ENCODE measurements at places on chromosomes 5 and 9.

DNA sequence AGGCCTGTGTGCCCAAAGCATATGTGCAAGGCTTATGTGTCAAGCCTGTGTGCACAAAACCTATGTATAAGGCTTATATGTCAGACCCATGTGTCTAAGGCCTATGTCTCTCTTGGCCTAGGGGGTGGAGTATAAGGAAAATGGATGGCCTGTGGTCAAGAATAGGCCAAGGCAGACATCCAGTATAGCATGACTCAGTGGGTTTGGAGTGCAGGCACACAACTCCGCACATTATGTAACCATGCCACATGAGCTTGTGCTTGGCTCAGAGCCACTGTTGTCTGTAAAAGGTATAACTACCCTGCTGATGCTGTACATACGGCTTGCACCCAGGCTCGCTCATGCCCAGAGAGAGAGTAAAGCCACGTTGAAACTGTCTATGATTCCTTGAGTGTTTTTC is 626.4 kb upstream of the NUDT12 start:
- DNase-seq, result peak; percentile 37

GRCh38 chr9:108860354-108860753 is 1.7 kb upstream of the ACTL7A start:
- no peak for DNase-seq

GRCh38 chr9:71853084-71853483 is 57.9 kb downstream of the ABHD17B start:
- no peak for DNase-seq

GRCh38 chr5:154967421-154968024 is 26.6 kb downstream of the MRPL22 start:
- no peak for DNase-seq

DNA sequence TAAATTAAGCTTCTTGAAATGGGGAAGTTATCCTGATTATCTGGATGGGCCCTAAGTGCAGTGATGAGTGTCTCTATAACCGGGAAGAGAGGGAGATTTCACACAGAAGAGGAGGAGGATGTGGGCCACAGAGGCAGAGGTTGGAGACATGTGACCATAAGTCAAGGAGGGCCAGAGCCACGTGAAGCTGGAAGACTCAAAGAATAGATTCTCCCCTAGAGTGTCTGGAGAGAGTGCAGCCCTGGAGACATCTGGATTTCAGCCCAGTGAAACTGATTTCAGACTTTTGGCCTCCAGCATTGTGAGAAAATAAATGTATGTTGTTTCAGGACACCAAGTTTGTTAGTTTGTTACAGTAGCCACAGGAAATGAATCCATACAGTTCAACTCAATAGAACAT is 442.9 kb downstream of the NTRK2 start:
- no peak for DNase-seq

- no peak for DNase-seq
Measured at GRCh38 chr5:117812861-117813260, 1175.5 kb downstream of the DTWD2 start.

- DNase-seq, result no peak
Measured at GRCh38 chr5:140043508-140043872, 391 bp upstream of the NRG2 start.

- DNase-seq, result no peak
Measured at GRCh38 chr5:83720836-83721537, at the start of gene HAPLN1. Gene HAPLN1 (minus strand): TSS chr5:83720855. CDS start chr5:83673523, 47,332 bp downstream.

DNA sequence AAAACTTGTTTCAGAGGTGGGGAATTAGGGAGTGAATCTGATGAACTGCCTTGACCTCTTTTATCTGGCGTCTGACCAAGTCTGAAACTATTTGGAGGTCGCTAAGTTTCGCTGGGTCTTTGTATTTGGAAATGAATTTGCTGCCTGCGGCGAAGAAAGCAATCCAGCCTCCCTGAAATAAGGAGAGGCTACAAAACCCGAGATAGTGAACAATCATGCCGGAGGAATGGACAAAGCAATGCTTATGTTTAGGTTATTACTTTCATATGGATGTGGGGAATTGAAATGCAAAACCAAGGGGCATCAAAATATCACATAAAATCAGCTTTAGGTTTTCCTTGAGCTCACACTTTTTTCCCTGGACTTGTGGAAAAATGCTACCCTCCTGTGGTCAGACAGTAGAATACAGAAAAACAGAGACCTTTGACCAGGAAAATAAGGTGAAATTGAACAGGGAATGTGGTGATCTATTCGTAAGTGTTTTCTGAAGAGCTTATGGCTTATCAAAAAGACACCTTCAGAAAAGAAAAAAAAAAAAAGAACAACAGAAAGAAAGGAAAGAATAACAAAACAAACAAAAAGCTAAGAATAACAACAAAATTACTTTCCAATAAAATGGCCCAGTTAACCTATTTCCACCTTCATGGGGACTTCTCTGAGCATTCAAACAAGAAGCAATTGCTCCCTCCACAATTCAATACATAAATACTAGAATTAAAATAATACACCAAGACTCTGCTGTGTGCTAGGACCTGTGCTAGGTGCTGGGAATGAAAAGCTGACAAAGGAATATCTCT is 68.6 kb upstream of the DPYSL3 start:
- DNase-seq, result no peak

GRCh38 chr5:133926489-133927299 is 41.7 kb downstream of the C5orf15 start:
- no peak for DNase-seq

GRCh38 chr9:129327552-129328328 is 149.7 kb upstream of the IER5L start:
- no peak for DNase-seq

- no peak for DNase-seq
Measured at GRCh38 chr9:113626735-113627495, 163.4 kb downstream of the RGS3 start.

DNA sequence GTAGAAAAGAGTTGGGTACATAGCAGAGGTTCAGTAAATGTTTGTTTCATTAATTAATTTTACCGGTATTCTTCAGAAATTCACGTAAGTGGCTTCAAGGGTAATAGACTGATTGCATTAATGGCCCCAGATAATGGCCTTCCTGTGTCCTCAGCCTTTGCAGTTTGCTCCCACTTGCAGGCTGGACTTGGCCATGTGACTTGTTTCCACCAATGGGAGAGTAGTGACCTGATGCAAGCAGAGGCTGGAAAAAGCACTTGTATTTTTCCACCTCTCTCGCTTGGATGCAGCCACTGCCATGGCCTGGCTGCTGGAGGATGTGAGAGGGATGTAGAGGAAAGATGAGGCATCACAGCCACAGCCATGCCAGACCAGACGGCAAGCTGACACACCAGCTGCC is 480.9 kb downstream of the CDK5RAP2 start:
- DNase-seq, result no peak

- no peak for DNase-seq
Measured at GRCh38 chr5:124121198-124121597, 609.2 kb downstream of the CSNK1G3 start.

DNA sequence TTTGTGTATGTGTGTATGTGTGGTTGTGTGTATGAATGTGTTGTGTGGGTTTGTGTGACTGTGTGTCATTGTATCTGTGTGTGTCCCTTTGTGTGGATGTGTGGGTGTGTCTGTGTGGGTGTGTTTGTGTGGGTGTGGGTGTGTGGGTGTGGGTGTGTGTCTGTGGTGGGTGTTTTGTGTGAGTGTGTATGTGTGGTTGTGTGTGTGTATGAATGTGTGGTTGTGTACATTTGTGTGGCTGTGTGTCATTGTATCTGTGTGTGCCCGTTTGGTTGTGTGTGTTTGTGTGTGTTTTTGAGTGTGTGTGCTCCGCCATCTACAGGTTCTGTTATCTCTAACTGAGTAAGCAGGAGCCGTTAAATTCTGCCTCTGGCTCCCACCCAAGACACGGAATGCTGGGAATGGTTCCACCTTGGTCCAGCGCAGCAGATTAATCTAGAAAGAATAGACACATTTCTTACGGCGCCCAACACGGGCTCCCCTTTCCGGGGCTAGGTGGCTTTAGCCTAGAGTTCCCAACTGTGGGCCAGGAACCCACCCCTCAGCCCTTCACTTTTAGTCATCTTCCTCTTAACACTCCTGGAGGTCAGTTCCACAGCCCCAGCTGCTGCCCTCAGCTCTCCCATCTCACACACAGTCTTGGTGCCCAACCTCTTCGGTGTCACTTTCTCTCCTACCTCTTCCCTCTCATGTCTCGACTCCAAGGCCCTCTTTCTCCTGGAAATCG is 197.1 kb downstream of the TTLL11 start:
- no peak for DNase-seq

GRCh38 chr5:149526845-149527590 is 24.2 kb downstream of the CSNK1A1 start:
- no peak for DNase-seq

GRCh38 chr9:92954049-92954861 is 6.9 kb downstream of the FGD3 start:
- DNase-seq, result no peak

DNA sequence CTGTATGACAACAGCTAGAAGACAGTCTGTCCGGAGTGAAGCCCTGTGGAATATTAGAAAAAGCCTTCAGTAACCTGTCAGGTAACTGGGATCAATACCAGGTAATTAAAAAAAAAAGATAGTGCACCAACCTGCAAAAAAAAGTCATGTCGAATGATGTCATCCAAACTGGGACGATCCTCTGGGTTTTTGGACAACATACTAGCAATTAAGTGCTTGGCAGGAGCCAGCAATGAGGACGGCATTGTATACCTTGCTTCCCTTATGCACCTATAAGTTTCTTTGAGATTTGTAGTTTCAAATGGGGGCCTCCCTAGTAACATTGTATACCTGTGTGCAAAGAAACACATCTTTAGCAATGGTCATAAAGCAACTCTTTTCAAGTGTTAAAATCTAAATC is 2.8 kb downstream of the PLK2 start:
- no peak for DNase-seq

DNA sequence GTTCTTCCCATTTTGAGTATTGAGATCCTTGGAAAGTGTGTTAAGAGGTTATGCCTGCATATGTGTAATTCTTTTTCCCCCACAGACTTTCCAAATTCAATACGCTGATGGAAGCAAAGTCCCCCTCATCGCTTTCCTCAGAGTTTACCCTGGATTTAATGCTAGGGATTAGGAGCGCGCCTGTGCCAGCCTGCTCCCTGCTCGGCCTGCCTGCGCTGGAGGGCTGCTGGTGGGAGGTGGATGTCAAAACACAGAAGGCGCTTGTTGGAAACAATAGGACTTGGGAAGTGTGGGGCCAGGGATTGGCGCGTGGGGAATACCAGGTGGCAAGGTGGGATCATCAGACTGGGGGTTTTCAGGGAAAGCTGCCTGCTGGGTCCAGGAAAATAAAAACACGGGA is 39.8 kb upstream of the PTCH1 start:
- DNase-seq, result no peak

DNA sequence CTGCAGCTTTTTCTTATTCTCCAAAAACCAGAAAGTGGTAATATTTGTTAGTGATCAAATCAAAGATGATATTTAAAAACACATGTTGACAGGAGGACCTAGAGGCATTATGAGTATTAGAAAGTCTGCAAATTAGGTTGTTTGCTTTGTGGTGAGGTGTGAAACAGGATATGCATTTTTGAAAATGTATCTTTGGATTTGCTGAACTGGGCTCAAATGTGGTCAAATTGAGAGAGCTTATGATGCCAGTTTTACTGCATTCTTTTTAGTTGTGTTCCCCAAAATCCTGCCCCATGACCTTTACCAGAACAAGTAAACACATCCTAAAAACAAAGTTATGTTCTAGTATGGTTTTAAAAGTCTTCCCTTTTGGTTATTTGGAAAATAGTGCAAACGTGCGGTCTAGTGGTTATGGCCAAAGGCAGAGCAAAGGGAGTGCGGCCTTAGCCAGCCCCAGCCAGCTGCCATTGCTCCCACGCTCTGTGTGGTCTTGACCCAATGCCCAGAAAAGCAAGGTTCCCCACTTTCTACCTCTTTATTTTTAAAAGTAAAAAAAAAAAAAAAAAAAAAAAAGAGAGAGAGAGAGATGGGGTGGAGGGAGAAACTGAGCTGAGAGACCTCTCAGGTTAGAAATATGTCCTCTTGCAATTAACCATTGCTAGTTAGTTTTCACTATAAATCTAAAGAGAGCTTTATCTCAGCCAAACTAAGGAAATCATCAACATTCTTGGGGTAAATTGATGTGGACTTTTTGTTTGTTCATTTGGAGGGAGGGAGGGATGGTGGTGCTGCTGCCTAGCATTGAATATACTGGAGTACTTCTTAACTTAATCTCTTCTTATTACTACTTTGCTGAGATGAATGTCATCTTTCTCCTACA is 176.6 kb downstream of the ARHGAP26 start:
- no peak for DNase-seq

- peak; percentile 45 for DNase-seq
Measured at GRCh38 chr5:154723740-154724505, 31.3 kb upstream of the LARP1 start.

DNA sequence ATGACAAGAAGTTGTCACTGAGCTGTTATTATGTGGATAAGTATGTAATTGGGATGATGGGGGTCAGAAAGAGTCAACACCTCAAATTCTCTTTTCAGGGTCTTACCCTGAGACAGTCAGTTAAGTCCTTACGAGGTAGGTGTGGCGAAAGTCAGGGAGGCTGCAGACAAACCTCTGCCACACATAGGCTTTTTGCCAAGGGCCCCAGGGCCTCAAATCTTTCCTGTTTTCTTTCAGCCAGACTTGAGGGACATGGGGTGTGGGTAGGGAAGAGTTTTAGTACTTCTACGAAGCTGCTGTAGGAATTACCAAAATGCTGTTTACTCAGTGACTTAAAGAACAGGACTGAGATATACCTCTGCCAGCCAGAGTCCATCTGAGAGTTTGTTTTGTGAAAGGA is 13.8 kb downstream of the OR2S2 start:
- DNase-seq, result no peak

DNA sequence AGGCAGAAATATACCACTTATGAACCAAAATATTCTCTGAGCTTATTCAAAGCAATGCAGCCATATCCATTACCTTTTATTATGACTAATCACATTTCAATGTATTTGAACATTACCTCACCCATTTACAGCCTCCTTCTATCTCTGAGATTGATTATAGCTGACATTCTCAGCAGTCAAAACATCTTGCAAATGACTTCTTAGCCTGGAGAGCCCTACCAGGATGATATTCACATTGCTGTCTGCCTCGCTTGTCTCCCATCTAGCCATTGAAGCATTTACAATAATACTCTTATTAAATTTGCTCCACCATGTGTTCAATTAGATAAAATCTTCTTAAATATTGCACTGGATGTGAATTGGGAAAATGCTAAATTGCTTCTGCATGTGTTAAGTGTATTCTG is 1879.9 kb upstream of the ACO1 start:
- no peak for DNase-seq
